ENCODE measurements at places on chromosomes 11 and 22. TPM values are rescaled to one million over a fixed set of nuclear protein-coding genes. Genes with fewer than 3 reads are reported as not detected.

DNA sequence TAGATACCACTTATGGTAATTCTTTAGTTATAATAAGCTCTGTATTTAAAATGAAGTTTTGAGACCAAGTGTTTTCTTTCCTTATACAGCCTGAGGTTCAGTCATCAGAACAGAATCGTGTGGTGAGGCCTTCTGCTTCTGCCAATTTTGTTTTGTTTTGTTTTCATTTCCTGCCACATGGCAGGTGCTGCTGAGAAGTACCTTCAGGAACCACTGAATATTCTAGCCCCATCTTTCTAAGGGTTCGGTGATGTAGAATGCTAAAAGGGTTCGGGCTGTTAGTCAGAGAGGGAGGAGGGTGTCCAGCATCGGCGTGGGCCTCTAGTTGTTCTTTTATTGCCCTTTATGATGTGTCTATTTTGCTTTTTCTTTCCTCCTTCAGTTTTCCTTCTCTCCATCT is 25.8 kb downstream of the TNRC6B start:
- no peak overlapping the region for H3K27ac ChIP-seq
- no peak overlapping the region for H3K4me3 ChIP-seq
- no peaks in the 10 kb centered on the region for H3K36me3 ChIP-seq
- no peaks in the 10 kb centered on the region for H3K27me3 ChIP-seq
- no peaks in the 10 kb centered on the region for H3K4me1 ChIP-seq
- no peak for DNase-seq

DNA sequence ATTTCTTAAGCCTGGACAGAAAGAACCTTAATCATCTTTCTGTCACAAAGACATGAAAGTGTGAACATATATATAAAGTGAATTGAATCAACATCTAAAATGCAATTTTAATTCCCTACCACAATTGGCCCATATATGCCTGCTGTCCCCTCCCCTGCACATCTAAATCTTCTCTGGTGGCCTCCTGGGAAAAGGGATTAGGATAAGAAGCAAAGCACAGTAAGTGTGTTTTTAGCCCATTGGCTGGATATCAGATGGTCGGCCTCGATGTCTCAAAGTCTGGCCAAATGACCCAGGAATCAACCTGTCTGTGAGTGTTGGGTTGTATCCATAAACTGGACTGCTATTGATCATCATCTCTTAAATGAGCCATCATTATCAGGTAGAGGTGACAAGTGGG is 5.8 kb downstream of the MMP3 start:
- peaks cover 28% of the 10 kb centered on the region for H3K27me3 ChIP-seq
- no peak overlapping the region for H3K4me3 ChIP-seq
- no peak for DNase-seq
- H3K27ac ChIP-seq = no peak overlapping the region

DNA sequence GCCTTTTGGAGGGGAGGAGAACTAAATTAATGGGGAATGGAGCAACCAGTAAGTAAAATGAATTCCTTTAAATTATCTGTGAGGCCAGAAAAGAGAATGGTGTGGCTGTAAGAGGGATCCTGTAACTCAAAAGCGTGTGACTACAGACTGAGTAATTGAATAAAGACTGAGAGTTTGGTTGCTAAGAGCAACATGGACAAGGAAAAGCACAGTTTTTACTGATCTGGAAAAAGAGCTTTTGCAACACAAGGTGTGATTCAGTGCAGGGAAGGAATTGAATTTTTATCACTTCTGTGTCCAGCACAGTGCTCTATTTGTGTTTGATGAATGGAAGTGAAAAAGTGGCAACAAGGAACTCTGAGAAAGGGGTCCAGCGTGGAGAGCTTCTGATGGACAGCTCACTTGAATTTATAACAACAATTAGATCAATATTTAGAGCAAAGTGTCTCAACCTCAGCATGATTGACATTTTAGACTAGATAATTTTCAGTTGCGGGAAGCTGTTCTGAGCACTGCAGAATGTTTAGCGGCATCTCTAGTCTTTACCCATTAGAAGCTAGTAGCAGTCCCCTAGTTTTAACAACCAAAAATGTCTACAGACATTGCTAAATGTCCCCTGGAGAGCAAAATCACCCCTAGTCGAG is 202.8 kb upstream of the BDNF start:
- no peaks in the 10 kb centered on the region for H3K4me1 ChIP-seq
- no peaks in the 10 kb centered on the region for H3K27me3 ChIP-seq
- no peak overlapping the region for H3K27ac ChIP-seq

DNA sequence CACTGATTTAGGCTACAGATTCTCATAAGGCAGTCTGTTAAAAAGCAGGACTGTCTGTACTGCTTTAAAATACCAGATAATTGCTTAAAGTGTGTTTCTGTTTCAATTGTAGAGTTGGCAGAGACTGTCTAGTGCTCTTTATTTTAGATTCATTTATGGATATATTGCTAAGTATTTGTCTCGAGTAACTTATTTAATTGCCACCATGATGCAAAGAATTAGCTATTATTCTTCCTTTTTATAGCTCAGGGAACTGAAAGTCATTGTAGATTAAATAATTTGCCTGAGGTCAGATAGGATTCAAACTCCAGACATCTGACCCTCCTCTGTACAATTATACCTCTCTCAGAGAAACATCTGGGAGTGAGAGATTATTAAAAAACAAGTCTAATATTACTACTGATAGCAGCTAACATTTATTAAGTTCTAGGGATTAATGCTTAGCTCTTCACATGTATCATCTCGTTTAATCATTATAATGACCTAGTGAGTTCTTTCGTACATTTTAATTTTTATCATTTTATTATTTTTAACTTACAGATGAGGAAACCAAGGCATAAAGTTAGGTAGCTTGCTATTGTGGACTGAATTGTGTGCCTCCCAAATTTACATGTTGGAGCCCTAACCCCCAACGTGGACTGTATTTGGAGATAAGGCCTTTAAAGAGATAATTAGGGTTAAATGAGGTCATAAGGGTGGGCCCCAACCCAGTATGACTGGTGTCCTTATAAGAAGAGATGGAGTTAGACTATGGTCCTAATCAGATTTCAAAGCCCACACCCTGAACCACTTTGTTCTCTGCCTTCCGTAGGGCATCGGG is 19.7 kb upstream of the RAG2 start:
- no peak overlapping the region for H3K27ac ChIP-seq
- no peaks in the 10 kb centered on the region for H3K27me3 ChIP-seq
- no peaks in the 10 kb centered on the region for H3K4me1 ChIP-seq
- no peaks in the 10 kb centered on the region for H3K36me3 ChIP-seq
- no peak for DNase-seq

GRCh38 chr22:29584975-29585374 is 4.1 kb upstream of the NIPSNAP1 start:
- no peaks in the 10 kb centered on the region for H3K27me3 ChIP-seq
- H3K4me3 ChIP-seq = no peak overlapping the region
- no peak for DNase-seq
- no peaks in the 10 kb centered on the region for H3K36me3 ChIP-seq
- no peak overlapping the region for H3K27ac ChIP-seq

GRCh38 chr22:39089928-39090327 is 7.1 kb upstream of the APOBEC3H start:
- no peaks in the 10 kb centered on the region for H3K27me3 ChIP-seq
- H3K4me1 ChIP-seq = no peaks in the 10 kb centered on the region
- H3K27ac ChIP-seq = no peak overlapping the region
- no peak overlapping the region for H3K4me3 ChIP-seq
- no peaks in the 10 kb centered on the region for H3K36me3 ChIP-seq
- no peak for DNase-seq

DNA sequence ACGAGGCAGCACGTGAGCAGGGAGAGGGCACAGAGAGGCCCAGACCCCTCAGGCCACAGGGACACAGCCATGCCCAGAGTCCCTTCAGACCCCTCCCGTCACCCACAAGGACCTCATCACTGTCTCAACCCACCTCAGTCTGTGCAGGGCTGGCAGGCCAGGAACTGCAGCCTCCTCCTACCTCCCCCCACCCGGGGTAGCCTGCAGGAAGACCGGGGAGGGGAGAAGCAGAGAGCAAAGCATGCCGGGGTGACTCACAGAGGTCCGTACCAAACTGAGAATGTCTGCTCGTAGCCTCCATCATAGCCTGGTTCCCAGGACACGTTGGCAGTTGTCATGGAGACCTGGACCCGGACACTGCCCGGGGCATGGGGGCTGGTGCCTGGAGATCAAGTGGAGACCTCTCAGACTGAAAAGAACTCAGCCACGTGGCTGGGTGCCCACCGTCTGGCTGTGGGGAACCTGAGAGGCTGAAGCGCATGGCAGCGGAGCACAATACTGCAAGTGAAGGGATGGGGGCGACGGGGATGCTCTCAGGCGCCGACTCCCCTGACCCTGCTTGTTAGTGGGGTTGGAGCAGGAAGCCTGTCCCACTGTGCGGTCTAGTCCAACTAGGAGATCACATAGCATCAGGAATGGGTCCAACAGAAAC is 27.2 kb downstream of the IGSF9B start:
- H3K4me1 ChIP-seq = peaks cover 4% of the 10 kb centered on the region
- H3K27me3 ChIP-seq = no peaks in the 10 kb centered on the region
- H3K27ac ChIP-seq = no peak overlapping the region
- H3K4me3 ChIP-seq = no peak overlapping the region

GRCh38 chr11:76783294-76783895 is at the start of gene TSKU:
Gene TSKU, plus strand, starts transcription at chr11:76783356. Its CDS starts 12,261 bp downstream, at chr11:76795617.
- peak within 1 kb of the TSS; percentile 76 for H3K4me3 ChIP-seq
- H3K36me3 ChIP-seq = no peaks in the 10 kb centered on the region
- H3K4me1 ChIP-seq = peaks cover 34% of the 10 kb centered on the region

DNA sequence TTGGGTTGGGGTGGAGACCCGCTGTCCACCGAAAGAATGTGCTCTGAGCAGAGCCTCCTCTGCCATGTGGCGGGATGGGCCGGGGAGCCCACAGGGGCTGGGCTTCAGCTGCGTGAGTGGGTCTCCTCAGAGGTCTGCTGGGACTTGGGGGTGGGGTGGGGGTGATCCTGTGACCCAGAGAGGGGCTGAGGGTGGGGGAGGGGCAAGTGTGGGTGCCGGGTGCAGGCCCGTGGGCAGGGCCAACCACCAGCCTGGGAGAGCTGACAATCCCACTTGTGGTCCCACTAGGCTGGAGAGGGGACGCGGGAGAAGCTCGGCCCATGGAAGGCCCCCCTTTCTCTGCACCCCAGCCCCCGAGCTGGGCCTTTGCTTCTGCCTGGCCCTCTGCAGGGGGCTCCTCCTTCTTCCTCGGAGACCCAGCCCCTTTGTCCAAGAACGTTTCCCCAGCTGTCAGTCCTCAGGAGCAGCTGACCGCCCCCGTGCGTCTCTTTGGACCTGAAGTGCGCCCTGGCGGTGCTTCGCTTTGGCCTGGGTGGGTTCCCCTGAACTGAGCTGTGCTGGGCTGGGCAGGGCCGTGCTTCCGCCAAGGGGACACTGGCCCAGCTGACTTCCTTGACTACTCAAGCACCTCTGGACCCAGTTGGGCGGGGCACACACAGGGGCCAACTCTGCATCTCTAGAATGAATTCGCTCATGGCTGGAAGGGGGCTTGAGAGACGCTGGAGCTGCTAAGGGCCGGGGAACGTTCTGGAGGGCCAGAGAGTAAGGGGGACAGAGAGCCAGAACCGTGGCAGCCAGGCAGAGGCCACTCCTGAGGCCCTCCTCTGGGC is 30.2 kb downstream of the OSBPL5 start:
- no peaks in the 10 kb centered on the region for H3K27me3 ChIP-seq
- H3K36me3 ChIP-seq = no peaks in the 10 kb centered on the region
- no peak overlapping the region for H3K27ac ChIP-seq
- no peaks in the 10 kb centered on the region for H3K4me1 ChIP-seq

DNA sequence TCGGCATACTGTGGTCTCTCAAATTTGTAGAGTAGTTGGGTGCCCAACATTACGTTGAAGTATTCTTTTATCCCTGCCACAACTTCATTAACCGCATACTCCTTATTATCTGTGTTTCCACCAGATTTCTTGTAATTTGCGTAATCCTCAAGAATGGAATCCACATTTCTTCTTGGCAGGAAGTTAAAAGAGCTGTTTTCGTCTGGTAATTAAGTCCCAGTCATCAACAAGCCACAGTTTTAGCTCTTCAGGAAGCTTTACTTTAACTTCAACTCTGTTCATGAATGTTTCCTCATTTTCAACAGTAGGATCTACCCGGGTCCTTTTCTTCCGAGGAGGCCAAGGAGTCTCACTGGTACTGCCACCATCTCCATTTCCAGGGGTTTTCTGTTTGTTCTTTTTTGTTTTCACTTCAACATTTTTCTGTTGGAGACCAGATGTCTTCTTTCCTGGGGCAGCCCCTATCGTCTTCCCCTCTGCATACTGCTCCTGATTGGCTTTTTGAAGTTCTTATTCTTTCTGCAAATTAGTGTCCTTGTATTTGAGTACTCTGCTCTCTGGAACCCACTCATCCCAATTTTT is 30.3 kb downstream of the PDE3B start:
- H3K4me1 ChIP-seq = no peaks in the 10 kb centered on the region
- no peak overlapping the region for H3K27ac ChIP-seq
- no peak overlapping the region for H3K4me3 ChIP-seq
- H3K36me3 ChIP-seq = no peaks in the 10 kb centered on the region
- DNase-seq = no peak

GRCh38 chr11:117872975-117873827 is 3.3 kb downstream of the FXYD6 start:
- no peak for DNase-seq
- H3K36me3 ChIP-seq = no peaks in the 10 kb centered on the region
- H3K27me3 ChIP-seq = peaks cover 46% of the 10 kb centered on the region
- H3K4me1 ChIP-seq = peaks cover 12% of the 10 kb centered on the region
- no peak overlapping the region for H3K4me3 ChIP-seq

DNA sequence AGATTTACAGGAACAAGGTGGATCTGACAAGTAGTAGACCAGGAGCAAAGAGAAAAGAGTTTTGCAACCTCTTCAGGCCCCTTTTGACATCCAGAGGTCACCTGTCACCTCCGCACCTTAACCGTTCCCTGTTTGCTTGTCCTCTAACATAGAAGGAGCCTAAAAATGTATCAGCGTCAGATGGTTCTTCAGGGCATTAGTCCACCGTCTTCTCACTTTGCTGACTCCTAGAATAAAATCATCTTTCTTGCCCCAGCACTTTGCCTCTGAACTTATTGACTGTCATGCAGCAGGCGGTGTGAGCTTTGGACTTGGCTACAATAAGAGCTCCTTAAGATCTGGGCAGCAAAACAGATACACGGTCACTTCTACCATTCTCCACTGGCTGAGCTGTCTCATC is 339.7 kb upstream of the B3GAT1 start:
- no peaks in the 10 kb centered on the region for H3K4me1 ChIP-seq
- H3K27ac ChIP-seq = no peak overlapping the region

DNA sequence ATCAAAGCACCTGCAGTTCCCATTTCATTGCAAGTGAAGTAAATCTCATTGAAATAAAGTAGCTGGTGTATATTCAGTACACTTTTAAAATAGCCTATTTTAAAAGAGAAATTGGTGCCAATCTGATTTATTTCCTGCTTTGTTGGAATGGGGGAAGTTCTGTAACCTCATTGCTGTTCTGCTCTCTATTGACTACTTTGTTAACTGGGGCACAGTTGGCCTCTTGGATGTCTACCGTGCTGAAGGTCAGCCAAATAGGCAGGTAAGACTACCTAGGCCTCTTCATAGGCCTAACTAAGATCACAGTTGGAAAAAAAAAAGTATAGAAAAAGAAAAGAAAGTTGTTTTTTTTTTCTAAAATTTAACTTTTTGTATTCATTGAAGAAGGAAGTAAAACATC is 9.2 kb downstream of the CTNND1 start:
- no peak overlapping the region for H3K27ac ChIP-seq
- no peak for DNase-seq
- no peaks in the 10 kb centered on the region for H3K27me3 ChIP-seq
- no peak overlapping the region for H3K4me3 ChIP-seq
- H3K4me1 ChIP-seq = peaks cover 54% of the 10 kb centered on the region

Gene ANO1
- 2.3 TPM for total RNA-seq

Gene GGTLC2
- total RNA-seq = not detected

All from Panc1 (cell line).